ENCODE measurements at places on chromosomes 2 and 18. TPM values are rescaled to one million over a fixed set of nuclear protein-coding genes. Genes with fewer than 3 reads are reported as not detected.

Gene NPAS2
- 0.03 TPM for total RNA-seq

Gene RAB27B
- not detected for total RNA-seq

Gene CD226
- total RNA-seq, result not detected

Gene ZC3H15
- 335 TPM for total RNA-seq

Gene THAP4
- 48.9 TPM for total RNA-seq

Gene ZSCAN30
- 8.4 TPM for total RNA-seq

Gene SMYD5
- total RNA-seq, result 40.2 TPM

Gene VSNL1
- total RNA-seq, result not detected

Measured in SJCRH30 (cell line).